ENCODE measurements at places on chromosomes 5 and 9.

GRCh38 chr9:73579823-73580222, 428.2 kb downstream of the ANXA1 start:
- no peak for DNase-seq

- DNase-seq, result no peak
Measured at GRCh38 chr5:116378007-116378776, 196.4 kb downstream of the SEMA6A start.

GRCh38 chr5:31049936-31050704, 143.4 kb upstream of the CDH6 start:
- DNase-seq, result no peak

GRCh38 chr9:21286659-21287058, 18.5 kb downstream of the IFNA5 start:
- DNase-seq, result no peak

DNA sequence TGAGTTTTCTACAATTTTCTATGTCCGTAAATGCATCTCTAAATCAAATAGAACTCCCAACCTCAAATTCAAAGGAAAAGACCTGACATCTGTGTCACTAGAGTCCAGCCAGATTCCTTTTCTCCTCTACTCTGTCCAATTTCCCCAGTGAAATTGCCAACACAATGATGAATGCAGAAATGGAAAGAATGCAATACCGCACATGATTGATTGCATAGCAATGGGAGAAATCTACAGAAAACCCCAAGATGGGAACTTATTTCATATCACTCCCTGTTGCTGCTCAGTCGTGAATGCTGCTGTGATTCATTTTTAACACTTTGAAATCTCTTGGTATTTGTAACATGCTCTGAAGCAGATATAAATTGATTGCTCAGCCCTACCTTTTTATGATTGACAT, 355.1 kb upstream of the TUSC1 start:
- no peak for DNase-seq

- no peak for DNase-seq
Measured at GRCh38 chr5:36759117-36759516, 117.5 kb upstream of the NIPBL start.

DNA sequence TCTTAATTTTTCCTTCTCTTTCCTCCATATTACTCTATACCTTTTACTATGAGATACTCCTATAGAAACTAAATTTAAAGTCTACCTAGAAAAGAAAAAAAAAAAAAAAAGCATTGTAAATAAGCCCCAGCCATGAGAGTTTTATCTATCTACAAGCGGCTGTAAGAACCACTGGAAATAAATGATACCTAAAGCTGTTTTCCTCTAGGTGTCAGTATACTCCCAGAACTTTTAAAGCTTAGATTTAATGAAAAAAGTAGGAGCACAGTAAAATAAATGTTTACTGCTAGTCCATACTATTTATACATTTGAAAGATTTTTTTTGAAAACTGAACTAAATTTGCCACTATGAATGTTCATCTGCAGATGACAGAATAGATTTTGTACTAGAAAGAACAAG, 26.2 kb downstream of the TYRP1 start:
- no peak for DNase-seq
